Activated CD8-positive, alpha-beta T cell treated with anti-CD3 and anti-CD28 coated beads for 36 hours (primary cell): ENCODE measurements at places on chromosomes 3 and 15. TPM values are rescaled to one million over a fixed set of nuclear protein-coding genes. Genes with fewer than 3 reads are reported as not detected.

The TM4SF4 gene
- total RNA-seq, result not detected

The DPPA2 gene
- total RNA-seq, result not detected

DNA sequence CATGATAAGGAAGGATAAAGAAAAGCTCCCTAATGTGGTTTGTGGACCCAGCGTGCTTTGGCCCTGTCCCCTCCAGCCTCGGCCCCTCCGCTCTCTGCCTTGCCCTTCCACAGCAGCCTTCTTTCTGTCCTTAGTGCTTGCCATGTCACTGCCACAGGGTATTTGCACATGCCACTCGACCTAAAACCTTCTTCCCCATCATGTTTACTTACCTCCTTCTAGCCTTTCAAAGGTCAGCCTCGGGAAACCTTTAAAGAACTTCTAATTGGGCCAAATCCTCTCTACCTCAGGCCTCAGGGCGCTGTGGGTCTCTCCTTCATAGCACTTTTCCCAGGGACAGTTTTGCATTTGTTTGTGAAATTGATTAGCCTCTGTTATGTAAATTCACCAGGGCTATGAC is 73.0 kb downstream of the SCN11A start:
- DNase-seq, result no peak

The COL6A5 gene
- total RNA-seq, result not detected

DNA sequence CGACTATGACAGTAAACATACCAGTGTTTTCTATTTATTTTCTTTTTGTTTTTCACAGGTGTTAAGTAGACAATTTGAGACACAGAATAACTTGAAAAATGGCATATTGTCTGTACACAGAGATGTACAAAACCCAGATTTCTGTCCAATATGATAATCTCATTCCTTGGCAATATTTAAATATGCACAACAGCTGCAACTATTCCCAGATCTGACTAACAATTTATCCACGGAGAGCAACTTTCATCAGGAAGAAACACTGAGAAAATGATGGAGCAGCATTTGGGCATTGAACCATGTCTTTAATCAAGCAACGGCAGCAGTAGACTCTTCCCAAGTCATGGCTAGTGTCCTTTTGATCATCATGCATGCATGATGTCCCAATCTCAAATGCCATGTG is 452.6 kb downstream of the ZPLD1 start:
- DNase-seq, result no peak

The PLAAT1 gene
- not detected for total RNA-seq

DNA sequence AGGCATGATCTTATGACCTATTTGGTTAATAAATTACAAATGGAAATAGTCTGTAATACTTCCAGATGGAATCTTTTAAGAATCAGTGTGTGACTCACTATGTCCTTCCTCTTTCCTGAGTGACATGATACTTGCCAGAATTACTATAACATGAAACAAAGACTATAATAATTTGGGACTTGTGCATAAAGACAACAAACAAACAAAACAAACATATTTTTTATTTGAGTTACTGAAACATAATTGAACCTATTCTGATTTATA is 1268.1 kb downstream of the OTOL1 start:
- DNase-seq, result no peak
